ENCODE measurements at places on chromosomes 6 and 20.

GRCh38 chr6:34096814-34097213 lies 49.1 kb downstream of the GRM4 start:
- no peak for DNase-seq

DNA sequence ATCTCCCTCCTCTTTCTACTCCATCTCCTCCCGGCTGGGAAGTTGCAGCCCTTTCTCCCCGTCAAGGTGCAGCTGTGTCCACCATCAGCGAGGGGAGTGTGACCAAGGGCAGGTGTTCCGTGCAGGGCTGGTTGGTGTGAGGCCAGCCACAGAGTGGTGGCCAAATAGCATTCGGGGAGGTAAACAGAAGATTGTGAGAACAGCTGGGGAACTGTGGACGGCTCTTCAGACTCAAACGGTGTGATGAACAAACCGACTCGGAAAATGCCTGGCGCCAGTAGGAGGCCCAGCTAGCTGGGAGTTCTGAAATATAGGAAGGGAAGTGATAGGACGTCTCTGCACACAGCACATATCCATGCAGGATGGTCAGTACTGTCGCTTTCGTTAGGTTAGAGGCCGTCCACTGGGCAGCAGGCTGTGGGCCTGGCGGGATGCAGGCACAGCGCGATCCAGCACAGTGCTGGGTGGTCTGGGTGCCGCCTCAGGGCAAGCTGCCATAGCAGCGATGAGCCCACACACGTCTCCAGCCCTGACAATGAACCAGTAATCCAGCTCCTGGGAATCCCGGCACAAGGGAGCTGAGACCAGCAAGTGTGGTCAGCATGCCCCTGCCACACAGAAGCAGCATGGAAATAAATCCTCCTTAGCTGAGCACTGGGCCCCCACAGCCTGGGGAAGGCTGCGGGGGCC lies 258.1 kb downstream of the TAF4 start:
- no peak for DNase-seq

- DNase-seq: no peak
Observed at GRCh38 chr20:15654208-15654649, 919.0 kb downstream of the KIF16B start.

DNA sequence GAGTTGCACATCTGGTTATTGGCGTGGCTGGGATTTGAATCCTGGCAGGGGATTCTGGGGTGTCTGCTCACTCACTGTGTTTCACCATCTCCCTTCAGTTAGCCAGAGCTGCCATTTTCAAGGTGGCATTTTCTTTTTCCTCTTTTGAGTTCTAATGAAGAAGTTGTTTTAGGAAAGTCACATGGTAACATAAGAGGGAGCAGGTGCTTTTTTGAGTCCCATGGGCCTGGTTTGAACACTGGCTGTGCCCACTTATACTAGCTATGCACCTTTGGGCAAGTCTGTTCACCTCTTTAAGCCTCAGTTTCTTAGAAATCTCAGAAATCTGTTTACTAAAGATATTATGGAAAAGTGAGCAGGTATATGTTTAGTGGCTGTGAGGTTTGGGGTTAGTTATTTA lies 39.6 kb downstream of the ANKS1A start:
- no peak for DNase-seq

DNA sequence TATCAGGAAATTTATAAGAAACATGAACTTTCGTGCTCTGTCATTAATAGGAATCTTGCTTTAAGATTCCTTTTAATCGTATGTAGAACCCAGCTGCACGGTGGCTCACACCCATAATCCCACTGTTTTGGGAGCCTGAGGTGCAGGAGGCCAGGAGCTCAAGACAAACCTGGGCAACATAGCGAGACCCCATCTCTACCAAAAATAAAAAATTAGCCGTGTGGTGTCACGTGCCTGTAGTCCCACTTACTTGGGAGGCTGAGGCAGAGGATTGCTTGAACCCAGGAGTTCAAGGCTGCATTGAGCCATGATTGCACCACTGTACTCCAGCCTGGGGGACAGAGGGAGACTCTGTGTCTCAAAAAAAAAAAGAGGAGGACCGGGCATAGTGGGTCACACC lies 7.4 kb downstream of the PTPRA start:
- DNase-seq: no peak

- DNase-seq: peak; percentile 32
Observed at GRCh38 chr6:84773431-84774156, 9.2 kb upstream of the TBX18 start.

DNA sequence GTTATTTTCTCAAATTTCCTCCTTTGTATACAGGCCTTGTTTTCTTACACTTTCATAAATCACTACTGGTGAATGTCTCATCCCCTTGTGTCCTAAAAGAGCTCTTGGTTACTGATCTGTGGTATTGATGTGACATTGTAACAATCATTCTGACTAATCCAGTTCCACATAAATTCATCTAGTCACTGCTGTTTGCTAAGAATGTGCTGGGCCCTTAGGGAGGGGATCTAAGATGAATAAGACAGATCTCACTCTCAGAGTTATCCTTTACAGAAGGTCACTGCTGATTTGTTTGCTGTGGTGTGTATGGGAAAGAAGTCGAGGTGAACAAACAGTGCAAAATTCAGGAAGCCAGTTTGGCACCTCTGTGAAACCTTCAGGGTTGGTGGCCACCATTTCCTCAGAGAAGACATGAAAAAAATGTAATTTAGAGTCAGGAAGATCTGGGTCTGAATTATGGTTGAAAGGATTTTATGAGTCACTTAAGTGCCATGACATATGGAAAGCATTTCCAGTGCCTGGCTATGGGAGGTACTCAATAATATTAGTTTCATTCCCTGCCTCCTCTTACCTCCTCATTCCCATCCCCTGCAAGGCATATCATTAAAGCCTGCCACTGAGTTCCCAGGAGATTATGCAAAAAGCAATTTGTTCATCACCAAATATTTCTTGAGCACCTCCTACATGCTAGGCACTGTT lies 121.8 kb downstream of the COL9A1 start:
- no peak for DNase-seq

DNA sequence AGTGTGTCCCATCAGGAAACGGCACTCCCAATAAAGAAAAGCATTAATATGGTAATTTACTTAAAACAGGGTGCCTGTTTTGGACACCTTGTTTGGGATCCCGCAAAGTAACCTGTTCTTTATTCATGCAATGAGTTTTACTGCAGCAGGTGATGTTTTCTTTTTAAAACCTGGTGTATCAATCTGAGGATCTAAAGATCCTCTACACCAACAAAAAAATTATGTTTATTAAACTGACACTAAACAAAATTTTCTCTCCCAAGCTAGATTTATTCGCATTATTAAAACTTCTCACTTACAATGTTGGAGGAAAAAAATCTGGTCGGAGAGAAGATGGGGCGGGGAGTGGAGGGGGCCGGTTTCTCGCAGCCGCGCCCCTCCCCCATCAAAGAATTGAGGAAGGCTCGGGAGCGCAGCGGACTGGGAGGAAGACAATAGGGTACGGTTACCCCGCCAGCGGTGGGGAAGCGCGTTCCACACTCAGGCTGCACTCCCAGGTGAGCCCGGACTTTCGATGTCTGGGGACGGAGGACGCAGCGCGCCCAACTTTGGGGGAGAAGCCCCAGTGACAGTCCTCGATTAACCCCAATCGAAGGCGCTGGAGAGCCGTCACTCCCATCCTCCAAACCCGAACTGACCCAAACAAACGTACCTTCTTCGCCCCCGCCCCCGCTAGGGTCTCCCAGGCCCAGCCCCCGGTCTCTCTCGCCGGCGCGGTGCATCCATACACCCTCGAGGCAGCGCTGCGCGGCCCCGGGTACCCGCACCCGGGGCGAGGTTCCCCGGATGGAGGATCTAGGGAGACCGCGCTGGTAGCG lies 1.3 kb downstream of the CD24 start:
- DNase-seq: peak; percentile 31

- DNase-seq: no peak
Observed at GRCh38 chr20:10654250-10654610, 19.6 kb downstream of the JAG1 start.

DNA sequence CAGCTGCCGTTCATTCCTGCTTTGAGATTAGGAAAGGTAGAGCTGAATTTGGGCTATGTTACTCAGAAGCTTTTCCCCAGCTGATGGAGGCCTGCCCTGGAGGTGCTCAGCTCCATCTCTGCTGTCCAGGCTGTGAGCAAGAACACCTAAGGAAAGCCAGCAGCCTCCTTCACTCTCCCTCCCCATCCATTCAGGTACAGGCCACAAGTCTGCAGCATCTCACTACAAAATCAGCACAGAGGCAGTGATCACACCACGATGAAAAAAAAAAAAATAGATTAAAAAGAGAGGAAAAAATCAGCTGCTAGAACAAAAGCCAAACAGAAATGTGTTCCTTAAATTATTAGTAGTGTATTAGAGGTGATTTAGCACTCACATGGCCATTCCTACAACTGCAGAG lies 515.0 kb downstream of the CDH26 start:
- no peak for DNase-seq

GRCh38 chr20:51486197-51487005 lies 56.1 kb downstream of the NFATC2 start:
- DNase-seq: no peak

DNA sequence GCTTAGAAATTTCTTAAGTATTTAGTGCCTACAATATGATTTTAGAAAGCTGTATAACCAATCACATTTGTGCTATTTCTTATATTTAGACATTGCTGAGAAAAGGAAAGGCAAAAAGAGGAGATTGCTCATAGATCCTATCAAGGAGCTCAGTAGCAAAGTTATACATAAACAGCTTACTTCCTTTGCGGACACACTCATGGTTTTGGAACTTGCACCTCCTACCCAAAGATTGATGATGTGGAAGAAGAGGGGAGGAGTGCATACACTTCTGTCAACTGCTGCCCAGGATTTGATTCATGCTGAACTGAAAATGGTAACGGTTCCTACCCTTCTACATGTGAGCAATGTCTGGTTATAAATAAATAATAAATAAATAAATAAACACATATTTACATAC lies 16.7 kb downstream of the RAD21L1 start:
- no peak for DNase-seq

DNA sequence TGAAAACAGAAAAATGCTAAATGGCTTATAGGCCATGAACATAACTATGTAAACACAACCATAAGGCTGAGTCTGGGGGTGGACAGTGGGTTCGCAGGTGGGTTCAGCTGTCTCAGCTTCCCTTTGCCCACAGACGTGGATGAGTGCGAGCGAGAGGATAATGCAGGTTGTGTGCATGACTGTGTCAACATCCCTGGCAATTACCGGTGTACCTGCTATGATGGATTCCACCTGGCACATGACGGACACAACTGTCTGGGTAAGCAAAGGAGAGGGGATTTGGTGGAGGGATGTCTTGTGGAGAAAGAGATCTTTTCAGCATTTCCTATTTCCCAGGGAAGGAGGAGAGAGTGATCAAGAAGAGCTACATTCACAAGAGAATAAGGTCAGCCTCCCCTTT lies 14.7 kb downstream of the SCUBE3 start:
- DNase-seq: no peak

DNA sequence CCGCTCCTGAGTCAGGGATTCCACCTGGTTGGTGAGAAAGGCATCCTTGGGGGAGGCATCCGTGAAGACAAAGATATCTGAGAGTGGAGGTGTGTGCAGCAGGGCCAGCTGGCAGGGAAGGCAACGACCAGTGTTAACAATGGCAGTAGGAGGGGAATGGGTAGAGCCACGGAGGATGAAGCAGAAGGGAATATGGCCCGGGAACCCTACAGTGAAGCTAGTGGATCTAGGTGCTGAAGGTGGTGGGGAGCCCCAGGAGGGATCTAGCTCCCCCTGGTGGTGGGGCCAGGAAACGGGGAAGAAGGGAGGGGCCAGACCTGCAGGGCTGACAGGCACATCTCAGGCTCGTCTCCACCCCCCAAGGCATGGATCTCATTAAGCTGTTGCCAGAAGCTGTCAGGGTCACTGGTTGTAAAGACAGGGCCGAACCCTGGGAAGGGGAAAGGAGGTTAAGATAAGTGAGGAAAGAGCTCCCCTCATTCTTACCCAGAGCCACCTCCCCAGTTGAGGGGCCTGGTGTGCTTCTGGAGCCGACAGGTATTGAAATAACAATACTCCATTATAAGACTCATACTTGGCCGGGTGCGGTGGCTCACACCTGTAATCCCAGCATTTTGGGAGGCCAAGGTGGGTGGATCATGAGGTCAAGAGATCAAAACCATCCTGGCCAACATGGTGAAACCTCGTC lies 7.3 kb downstream of the VWA7 start:
- DNase-seq: peak; percentile 86

DNA sequence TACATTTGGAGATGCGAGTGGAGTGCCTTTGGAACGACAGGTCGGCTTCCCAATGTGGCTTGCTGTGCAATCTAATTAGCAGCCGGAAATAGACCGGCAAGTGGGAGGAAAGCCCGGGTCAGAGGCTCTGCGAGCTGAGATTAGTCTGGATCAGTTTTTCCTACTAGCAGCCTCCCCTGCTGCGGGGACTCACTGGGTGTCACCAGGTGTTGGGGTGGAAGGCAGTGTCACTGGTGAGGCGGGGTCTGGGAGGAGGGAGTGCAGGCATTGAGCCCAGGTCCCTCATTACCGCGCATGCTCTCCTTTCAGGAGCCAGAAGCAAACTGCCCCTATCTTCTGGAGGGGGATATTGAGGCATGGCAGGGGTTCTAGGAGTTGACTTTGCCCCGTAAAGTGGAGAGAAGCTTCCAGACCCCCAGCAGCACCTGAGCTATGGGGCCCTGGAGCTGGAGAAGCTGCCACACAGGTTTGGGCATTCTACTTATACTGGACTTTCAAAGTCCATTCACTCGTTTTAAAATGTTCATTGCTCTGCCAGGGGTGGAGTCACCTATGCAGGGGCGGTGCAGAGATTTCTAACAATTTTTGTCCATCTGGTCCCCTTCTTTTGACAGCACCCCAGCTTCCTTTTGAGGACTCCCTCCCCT lies 11.0 kb downstream of the SULF2 start:
- no peak for DNase-seq

GRCh38 chr6:15730442-15730841 lies 67.6 kb upstream of the DTNBP1 start:
- no peak for DNase-seq

GRCh38 chr6:139027620-139028182 lies 844 bp upstream of the ABRACL start:
- peak; percentile 60 for DNase-seq

DNA sequence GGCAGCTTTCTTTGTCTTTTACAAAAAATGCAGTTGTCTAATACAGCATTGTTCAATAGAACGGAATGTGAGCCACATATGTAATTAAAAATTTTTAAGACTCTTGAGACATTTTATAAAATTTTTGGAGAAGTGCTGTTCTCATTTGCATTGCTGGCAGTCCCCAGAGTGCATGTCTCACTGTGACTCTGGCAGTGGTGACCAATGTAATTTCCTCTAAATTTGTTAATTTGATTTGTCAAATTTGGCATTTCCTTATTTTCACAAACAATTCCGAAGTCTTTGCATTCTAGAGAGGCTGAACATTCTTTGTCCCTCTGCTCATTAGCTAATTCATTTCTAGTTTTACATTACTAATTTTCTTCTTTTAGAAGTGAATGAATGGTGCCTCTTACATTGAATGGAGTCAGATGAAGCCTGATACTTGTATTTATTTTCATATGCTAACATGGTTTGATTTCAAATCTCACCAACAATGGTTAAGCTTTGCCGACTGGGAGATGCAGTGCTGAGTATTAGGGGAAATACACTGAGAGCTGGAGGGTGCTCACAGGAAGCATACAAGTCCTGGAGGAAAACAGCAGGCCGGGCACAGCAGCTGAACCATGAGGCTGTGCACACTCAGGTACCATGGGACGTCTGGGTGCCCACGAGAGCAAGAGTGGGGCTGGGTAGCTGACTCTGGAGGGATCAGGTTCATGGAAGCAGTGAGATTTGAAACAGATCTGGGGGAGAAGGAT lies 68.5 kb upstream of the ARMC2 start:
- DNase-seq: no peak
